ENCODE measurements at places on chromosomes 5 and 9.
A peak's percentile ranks its signal among the peaks of the same experiment; 100 is the strongest.

DNA sequence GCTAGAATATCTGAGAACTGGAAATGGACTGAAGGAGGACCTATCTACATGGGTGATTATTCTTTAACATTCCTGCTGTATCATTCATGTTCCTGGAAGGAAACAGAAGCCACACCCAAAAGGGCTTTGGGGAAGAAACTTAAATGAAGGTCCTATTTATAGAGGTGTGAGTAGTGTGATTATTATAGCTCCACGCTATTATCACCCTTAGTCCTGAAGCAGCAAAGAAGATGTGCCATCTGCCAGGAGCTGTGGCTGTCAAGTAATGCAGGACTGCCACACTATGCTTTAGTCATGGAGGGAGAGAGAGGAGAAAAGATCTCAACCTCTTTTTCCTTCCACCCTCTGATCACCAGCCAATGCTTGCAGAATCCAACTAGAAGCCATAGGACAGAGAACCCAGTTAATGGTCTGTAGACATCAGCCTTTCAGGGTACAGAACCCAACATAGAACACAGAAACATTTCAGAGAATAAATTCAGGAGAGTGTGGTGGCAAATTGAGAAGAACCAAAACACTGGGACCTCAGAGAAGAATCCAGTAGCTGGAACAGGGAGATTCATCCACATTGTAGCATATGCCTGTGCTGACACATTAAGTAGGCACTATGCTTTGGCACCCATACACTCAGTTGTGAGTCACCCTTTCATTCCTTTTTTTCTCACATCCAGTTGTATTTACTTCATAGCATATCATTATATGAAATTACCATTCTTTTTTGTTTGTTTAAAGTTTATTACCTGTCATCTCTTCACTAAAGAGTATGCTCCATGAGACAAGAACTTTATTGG lies 21.0 kb upstream of the RNF180 start:
- DNase-seq: no peak

- DNase-seq: no peak
Observed at GRCh38 chr5:41465493-41466171, 44.8 kb downstream of the PLCXD3 start.

DNA sequence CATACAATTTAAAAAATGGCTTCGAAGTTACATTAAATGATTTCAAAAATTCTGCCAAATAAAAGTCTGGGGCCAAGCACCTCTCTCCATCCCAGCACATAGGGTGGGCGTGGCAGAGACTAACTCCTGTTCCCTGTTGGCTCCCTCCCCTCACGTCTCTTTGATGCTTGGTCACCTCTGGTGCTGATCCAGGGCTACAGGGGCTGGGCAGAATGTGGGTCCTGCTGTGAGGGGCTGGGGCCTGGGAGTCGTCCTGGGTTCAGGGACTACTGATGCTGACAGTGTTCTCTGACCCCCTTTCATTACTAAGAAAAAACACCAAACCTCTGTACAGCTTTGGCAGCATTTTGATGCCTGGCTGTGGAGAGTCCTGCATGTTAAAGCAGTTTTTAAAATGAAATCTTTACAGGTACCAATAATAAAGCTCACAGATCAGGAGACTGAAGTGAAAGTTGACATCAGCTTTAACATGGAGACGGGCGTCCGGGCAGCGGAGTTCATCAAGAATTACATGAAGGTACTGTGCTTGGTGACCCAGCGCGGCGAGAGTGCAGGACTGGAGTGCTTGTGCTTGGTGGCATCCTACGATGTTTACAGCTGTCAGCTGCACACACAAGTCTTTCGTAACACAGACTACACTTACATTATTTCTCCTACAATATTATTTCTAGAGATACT lies 29.0 kb downstream of the TENT4A start:
- DNase-seq: no peak

- DNase-seq: no peak
Observed at GRCh38 chr9:93948441-93949072, 6.6 kb downstream of the BARX1 start.

- DNase-seq: no peak
Observed at GRCh38 chr9:99907208-99907532, 716 bp downstream of the STX17 start.

DNA sequence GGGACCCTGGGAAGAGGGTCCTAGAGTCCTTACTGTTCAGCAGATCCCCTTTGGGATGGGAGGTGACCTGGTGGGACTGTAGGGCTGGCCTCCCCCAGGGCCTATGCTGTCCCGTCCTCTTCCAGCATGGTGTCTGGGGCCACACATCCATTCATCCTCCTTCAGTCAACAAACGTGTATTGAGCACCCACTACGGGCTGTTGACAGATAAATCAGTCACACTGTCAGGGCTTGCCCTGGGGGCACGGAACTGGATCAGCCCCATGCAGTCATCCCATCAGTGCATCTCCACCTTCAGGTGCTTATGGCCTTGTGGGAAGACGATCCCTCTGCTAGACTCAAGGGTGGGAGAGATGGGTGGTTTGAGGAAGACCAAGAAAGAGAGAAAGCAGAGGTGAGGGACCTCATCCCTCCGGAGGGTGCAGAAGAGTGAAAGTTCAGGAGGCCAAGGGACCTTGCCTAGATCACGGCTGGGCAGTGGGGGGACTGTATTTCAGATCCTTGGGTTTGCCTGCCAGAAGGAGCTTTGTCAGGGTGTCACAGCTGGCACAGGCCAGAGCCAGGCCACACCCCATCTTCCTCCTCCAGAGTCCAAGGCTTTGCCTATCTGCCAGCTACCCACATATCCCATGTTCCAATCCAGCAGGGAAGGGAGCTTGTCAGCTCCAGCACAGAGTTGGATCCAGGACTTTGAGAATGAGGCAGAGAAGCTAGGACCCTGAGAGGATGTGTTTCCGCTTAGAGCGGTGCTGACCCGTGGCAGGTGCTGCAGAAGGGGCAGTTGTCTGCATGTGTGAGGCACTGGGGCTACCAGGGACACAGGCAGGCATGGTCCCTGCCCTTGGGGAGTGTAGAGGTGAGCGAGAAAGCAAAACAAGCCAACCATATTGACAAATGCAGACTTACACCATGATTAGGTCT lies 30.5 kb downstream of the COL27A1 start:
- no peak for DNase-seq

- DNase-seq: no peak
Observed at GRCh38 chr5:50864466-50864865, 198.0 kb downstream of the PARP8 start.

GRCh38 chr5:112228667-112229066 lies 190.4 kb downstream of the EPB41L4A start:
- DNase-seq: no peak

GRCh38 chr9:8815931-8816330 lies 1016.4 kb upstream of the DMAC1 start:
- DNase-seq: no peak

- DNase-seq: no peak
Observed at GRCh38 chr5:54556141-54556540, 38.6 kb downstream of the SNX18 start.

- no peak for DNase-seq
Observed at GRCh38 chr9:83270116-83270515, 207.2 kb upstream of the RASEF start.

- DNase-seq: no peak
Observed at GRCh38 chr9:108857572-108857971, 1.8 kb upstream of the ACTL7B start.

- DNase-seq: no peak
Observed at GRCh38 chr5:9947225-9947714, 302.4 kb downstream of the ATPSCKMT start.

DNA sequence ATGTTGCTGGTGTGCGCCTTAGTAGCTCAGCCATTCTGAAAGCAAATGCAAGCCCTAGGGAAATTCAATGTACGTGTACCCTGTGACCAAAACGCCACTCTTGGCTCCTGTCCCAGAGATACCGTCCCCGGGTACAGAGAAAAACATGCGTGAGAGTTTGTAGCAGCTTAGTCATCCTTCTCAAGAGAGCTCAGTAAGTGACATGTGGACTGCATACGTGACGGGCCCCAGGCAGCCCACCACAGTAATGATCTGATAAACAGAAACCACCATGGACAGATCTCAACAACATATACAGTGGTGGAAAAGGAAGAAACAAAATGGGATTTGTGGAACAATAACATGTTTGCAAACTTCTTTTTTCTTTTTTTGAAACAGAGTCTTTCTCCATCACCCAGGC lies 45.1 kb downstream of the S1PR3 start:
- no peak for DNase-seq

DNA sequence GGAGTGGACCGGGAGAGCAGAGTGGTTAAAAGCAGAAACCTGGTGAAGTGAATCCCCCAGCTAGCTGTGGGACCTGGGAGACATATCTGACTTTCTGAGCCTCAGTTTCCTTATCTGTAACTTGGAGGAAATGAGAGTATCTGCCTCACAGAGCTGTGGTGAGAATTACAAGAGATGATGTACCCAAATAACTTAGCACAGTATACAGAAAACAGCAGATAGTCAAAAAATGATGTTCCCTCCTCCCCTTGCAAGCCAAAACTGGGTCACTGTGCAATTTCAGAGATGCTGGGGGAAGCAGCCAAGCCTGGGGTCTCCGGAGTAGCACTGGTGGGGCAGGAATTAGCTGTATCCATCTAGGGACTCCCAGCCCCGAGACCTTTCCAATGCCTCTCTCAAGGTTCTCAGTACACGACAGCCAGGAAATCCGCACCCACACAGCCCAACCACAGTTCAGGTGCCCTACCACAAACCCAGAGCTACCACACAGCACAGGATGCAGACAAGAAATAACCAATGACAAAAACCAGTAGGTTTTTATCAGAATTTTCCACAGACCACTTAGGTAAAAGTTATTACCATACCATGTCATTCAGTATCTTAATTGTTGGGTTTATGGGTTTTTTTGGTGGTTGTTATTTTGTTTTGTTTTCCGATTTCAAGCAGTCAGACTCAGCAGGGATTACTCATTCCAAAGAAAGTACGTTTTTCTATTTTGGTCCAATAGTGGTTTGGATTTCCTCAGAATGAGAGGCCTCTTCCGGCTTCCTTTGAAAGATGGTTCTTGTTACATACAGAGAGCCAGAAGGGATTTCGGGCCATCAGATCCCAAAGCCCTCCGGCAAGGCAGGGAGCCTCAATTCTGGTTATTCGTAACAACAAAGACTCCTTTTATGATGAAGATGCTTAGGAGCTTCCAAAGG lies 4.9 kb upstream of the HRH2 start:
- DNase-seq: peak; percentile 87

- peak; percentile 29 for DNase-seq
Observed at GRCh38 chr5:149358294-149358651, 427 bp downstream of the PCYOX1L start.

- DNase-seq: no peak
Observed at GRCh38 chr5:158727771-158728311, 371.9 kb downstream of the EBF1 start.

- no peak for DNase-seq
Observed at GRCh38 chr9:69768716-69769115, 8.9 kb upstream of the PTAR1 start.

DNA sequence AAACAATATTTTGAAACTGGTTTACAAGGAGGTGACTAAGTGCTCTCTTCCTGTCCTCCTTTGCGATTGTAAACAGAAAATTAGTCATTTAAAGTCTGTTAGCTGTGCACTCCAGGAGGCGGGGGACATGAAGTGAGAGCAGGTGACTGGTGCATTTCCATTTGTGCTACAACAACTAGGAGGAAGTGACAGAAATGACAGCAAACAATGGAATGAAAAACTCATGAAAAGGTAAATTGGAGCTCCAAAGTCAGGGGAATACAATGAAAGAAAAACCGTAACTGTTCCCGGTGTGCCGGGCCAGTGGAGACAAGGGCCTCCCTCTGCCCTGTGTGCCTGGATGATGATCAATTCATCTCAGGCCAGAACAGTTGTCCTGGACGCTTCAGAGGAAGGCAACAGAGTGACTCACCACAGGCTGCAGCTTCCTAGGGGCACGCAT lies 439.9 kb downstream of the GADD45G start:
- DNase-seq: peak; percentile 26

DNA sequence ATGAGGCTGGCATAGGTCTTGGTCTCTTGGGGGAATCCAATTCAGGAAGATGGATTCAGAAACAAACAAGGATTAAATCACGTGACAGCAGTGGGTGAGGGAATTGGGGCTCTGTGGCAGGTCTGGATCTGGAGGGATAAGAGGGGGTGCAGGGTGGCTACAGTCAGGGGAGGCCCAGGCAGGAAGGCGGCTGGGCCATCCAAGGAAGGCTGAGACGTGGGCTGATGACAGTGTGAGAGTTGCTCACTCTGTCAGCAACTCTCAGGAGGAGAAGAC lies 65.8 kb upstream of the COL5A1 start:
- DNase-seq: no peak

DNA sequence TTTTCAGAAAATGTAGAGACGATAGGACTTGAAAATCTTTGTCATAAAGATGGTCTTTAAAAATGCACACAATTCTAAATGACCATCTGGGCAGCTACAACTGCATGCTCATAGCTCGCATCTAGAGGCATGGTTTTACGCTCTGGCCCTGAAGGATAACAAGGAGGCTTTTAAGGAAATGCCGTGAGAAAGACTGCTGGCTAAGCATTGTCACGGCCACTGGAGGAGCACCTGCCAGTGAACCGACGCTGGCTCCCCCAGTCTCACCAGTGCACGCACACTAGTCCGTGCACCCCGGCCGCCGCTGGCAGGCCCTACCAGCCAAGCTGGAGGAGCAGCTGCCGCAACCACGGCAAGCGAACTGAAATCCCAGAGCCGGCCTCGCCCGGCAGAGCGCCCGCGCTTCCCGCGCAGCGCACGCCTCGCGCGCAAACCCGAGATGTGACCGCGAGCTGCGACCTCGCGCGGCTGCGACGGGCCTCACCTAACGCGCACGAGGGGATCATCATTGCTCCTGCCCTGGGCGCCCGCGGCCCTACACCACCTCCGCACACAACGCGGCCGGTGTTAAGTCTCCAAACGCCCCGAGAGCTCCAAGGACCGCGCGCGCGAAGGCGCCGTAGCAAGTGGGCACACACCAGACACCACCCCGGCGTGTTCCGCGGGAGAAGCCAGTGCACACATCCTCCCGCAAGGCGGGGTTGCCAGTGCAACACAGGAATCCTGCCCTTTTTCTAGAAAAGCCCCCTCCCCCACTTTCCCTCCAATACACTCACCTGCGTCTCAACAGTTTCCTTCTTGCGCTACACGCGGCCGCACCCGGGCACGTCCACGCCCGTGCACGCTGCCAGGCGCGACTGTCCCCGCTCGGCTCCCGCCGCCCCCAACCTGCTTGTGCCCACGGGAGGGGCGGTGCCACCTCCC lies 5.3 kb downstream of the ELAVL2 start:
- DNase-seq: no peak

DNA sequence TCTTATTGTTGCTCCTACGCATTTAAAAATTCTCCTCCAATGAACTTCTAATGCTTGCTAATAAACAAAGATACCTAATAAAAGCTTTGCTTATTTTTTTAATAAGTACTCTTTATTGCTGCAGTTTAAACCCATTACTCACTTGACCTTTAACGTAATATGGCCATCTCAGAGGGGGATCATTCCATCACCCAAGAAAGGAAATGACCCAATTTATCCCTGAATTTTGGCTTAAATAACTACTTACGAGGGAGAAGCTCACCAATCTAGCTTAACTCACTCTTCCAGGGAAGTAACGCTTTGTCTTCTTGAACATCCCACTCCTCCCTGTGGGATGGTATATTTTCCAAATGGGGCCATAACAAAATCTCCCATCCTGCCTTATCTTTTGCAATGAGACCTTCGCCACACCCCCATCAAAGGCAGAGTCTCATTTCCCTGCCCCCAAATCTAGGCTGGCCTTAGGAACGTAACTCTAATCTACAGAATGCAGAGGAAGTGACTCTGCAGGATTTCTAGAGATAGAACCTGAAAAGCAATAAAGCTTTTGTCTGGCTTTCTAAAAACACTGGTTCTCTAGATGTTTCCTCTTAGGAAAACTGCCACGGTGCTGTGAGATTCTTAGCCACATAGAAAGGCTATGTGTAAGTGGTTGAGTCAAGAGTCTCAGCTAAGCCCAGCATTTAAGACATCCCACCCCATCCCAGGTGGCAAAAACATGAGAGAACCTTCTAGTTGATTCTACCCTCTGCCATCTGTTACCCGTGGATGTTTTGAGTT lies 310.0 kb downstream of the ASTN2 start:
- DNase-seq: no peak
